ENCODE measurements at places on chromosomes 3 and 15.

- H3K27ac ChIP-seq = peak overlapping the region; percentile 69
- peaks cover 58% of the 10 kb centered on the region for H3K4me1 ChIP-seq
- DNase-seq = no peak
- no peaks in the 10 kb centered on the region for H3K27me3 ChIP-seq
- peaks cover 25% of the 10 kb centered on the region for H3K36me3 ChIP-seq
Measured at GRCh38 chr3:51386852-51387229, 1.8 kb downstream of the MANF start.

DNA sequence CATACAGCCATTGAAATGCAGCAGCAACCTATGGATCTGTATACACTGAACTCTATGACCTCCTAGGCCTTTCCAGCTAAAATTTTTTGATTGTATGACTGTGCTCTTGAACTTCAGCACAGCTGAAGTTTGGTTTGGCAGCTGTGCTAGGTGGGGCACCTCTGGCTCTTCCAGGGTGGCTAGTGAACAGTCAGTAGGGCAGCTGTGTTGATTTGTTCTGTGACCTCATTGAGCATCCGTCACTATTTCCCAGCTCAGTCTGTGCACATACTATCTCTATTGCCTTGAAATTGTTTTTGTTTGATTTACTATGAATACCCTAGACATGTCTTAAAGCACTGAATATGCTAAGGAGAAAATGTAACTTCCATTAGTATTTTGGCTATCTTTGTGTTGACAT is 363.2 kb upstream of the NAALADL2 start:
- H3K4me3 ChIP-seq = no peak overlapping the region
- no peak overlapping the region for H3K27ac ChIP-seq
- no peaks in the 10 kb centered on the region for H3K36me3 ChIP-seq
- H3K27me3 ChIP-seq = no peaks in the 10 kb centered on the region

DNA sequence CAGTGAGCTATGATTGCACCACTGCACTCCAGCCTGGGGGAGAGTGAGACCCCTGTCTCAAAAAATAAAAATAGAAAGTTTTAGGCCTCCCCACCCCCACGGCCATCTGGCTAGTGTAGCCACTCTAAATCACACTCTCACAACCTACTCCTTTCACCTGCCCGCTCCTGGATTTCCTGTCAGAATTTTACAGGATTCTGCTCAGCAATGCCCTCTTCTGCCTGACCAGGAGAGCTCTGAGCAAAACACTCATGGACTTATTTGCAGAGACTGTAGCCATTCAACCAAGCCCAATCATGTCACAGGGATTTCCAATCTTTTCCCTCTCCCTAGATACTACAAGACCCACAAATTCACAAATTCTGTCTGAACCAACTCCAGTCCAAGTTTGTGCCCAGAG is 242.6 kb upstream of the TPRG1 start:
- H3K36me3 ChIP-seq = no peaks in the 10 kb centered on the region
- DNase-seq = no peak
- no peak overlapping the region for H3K4me3 ChIP-seq
- no peaks in the 10 kb centered on the region for H3K27me3 ChIP-seq
- H3K27ac ChIP-seq = no peak overlapping the region

- DNase-seq = no peak
- no peaks in the 10 kb centered on the region for H3K27me3 ChIP-seq
- peak overlapping the region; percentile 93 for H3K27ac ChIP-seq
- H3K4me1 ChIP-seq = peaks cover 92% of the 10 kb centered on the region
- H3K4me3 ChIP-seq = peak overlapping the region; percentile 3
Measured at GRCh38 chr3:46948830-46949671, 27.5 kb downstream of the CCDC12 start.

- no peak overlapping the region for H3K4me3 ChIP-seq
- no peaks in the 10 kb centered on the region for H3K4me1 ChIP-seq
- H3K36me3 ChIP-seq = no peaks in the 10 kb centered on the region
- H3K27me3 ChIP-seq = peaks cover 12% of the 10 kb centered on the region
Measured at GRCh38 chr15:78343276-78344060, 3.3 kb downstream of the CRABP1 start.

- peaks cover 8% of the 10 kb centered on the region for H3K4me1 ChIP-seq
- H3K27me3 ChIP-seq = no peaks in the 10 kb centered on the region
- no peak overlapping the region for H3K27ac ChIP-seq
- H3K4me3 ChIP-seq = no peak overlapping the region
- DNase-seq = no peak
Measured at GRCh38 chr3:129226374-129226773, 23.0 kb upstream of the COPG1 start.

GRCh38 chr3:117586161-117586560 is 876.6 kb downstream of the TUSC7 start:
- no peak for DNase-seq
- no peaks in the 10 kb centered on the region for H3K4me1 ChIP-seq
- no peaks in the 10 kb centered on the region for H3K27me3 ChIP-seq
- H3K4me3 ChIP-seq = no peak overlapping the region
- H3K27ac ChIP-seq = no peak overlapping the region

DNA sequence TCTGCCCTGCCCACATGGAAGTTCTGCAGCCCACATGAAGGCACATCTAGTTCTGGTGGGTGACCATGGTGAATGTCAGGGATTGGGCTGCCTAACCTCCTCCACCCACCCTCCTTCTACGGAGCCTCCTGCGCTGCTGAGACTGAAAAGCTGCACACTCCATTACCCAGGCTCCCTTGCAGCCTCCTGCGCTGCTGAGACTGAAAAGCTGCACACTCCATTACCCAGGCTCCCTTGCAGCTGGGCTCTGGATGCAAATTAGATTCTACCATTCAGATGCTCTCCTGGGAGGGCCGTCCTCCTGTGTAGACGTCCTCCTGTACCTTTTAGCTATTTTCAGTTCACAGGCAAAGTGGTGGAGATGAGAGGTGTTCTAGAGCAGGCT is 32.1 kb downstream of the POMGNT2 start:
- peaks cover 3% of the 10 kb centered on the region for H3K36me3 ChIP-seq
- H3K4me1 ChIP-seq = no peaks in the 10 kb centered on the region
- H3K27me3 ChIP-seq = peaks cover 10% of the 10 kb centered on the region

- no peak overlapping the region for H3K27ac ChIP-seq
- no peak overlapping the region for H3K4me3 ChIP-seq
Measured at GRCh38 chr3:194986208-194987043, 284.5 kb downstream of the XXYLT1 start.

DNA sequence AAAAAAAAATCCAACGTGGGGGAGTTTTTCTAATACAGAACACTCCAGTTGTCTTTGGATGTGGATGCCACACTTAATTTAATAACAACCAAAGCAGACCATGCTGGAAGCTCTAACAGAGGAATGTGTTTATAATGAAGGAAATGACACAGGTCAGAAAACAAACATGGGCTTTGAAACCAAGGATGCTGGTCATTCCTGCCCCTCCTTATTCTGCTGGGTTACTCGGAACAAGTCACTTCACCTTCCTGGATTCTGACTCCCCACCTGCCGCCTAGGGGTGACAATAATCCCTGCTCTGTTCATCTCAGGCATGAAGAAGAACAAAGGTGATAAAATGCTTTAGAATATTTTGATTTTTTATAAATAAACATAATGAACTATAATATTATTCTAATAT is 240.9 kb upstream of the ADAMTS9 start:
- no peak overlapping the region for H3K4me3 ChIP-seq
- H3K27me3 ChIP-seq = no peaks in the 10 kb centered on the region
- no peak for DNase-seq
- no peaks in the 10 kb centered on the region for H3K36me3 ChIP-seq

DNA sequence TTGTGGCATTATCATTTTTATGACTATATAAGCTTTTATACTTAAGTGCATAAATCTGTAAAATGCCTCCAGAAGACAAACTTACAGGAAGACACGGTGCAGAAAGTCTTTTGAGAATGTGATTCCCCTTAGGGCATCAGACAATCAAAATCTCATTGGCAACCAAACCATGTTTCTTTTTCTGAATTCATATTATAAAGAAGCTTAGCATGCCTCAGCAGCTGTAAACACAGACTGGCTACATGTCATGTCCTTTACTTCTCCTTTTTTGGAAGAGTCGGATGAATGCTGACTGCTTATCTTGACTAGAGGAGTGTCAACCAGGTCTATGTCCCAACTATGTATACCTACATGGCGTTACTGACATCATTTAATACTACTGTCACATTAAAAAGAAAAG is 150.1 kb downstream of the PLD1 start:
- no peaks in the 10 kb centered on the region for H3K27me3 ChIP-seq
- no peak for DNase-seq
- H3K36me3 ChIP-seq = no peaks in the 10 kb centered on the region

- peaks cover 62% of the 10 kb centered on the region for H3K4me1 ChIP-seq
- H3K4me3 ChIP-seq = no peak overlapping the region
- H3K27ac ChIP-seq = peak overlapping the region; percentile 74
- DNase-seq = peak; percentile 32
- no peaks in the 10 kb centered on the region for H3K27me3 ChIP-seq
Measured at GRCh38 chr3:20054549-20054987, 14.3 kb downstream of the KAT2B start.

- H3K36me3 ChIP-seq = no peaks in the 10 kb centered on the region
- no peak overlapping the region for H3K4me3 ChIP-seq
- H3K4me1 ChIP-seq = no peaks in the 10 kb centered on the region
Measured at GRCh38 chr3:110362751-110363150, 708.9 kb upstream of the NECTIN3 start.
